Memory B cell (primary cell): ENCODE measurements at places on chromosomes 12 and 14.

DNA sequence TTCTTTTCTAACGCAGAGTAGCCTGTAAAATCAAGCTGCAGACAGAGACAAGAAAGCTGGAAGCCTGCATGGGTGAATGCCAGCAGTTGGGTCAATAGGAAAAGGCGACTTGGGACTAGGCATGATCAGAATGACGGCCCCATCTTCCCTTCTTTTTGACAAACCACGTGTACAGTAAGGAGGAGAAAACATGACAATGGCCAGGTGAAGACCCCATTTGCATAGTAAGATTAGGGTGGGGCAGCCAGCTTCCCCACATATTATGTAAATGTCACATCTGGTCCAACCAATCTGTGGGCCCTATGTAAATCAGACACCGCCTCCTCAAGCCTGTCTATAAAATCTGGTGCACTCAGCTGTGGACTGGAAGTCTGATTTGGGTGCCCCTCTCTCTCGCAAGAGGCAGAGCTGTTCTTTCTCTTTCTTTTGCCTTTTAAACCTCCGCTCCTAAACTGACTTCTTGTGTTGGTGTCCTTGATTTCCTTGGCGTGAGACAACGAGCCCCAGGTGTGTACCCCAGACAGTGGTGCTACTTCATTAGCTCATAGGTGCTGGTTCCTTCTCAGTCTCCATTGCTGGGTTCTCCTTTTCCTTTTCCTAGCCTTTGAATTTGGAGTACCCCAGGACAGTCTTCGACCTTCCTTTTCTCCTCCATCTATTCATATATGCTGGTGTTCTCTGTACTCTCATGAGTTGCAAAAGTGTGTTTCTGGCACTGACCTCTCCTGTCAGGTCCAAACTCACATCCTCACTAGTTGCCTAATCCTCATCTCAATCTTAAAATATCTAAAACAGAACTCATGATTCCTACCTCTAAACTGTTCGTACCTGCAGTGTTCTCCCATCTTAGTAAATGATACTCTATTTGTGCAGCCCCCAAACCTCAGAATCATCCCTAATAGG lies 9.4 kb upstream of the DHRS7 start:
- no peak for DNase-seq

DNA sequence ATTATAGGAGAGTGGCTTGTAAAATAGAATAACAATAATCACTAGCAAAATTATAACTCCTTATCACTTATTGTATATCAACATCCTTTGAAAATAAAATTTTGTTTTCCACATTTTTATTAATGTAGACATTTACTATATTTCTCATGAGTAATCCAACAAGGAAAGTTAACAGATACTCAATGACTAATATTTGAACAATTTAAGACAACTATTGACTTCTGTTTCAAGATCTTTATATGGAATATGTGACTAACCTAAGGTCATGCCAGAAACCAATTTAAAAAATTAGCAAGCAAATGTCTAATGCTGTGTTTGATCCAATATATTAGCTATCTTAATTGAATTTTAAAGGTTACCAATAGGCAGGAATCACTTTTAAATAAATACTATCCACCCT lies 638.5 kb upstream of the FLRT2 start:
- DNase-seq, result no peak

DNA sequence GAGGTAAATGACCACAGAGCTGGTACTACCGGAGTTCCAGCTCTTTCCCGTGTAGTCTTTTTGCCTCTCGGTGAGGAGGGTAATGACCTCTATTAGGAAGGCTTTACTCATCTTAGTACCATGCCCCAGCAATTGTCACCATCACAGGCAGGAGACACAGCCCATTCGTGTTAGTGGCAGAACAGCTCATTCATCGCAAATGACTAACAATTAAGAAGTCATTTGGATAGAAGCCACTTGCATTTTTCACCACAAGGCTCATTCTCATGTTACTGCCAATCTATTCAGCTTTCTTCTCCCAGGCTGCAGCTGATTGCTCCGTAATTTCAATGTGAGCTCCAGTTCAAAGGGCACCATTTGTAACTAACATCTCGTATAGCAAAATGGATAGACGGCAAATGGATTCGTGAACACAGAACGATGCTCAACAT lies 718.8 kb upstream of the TMEM132C start:
- no peak for DNase-seq

DNA sequence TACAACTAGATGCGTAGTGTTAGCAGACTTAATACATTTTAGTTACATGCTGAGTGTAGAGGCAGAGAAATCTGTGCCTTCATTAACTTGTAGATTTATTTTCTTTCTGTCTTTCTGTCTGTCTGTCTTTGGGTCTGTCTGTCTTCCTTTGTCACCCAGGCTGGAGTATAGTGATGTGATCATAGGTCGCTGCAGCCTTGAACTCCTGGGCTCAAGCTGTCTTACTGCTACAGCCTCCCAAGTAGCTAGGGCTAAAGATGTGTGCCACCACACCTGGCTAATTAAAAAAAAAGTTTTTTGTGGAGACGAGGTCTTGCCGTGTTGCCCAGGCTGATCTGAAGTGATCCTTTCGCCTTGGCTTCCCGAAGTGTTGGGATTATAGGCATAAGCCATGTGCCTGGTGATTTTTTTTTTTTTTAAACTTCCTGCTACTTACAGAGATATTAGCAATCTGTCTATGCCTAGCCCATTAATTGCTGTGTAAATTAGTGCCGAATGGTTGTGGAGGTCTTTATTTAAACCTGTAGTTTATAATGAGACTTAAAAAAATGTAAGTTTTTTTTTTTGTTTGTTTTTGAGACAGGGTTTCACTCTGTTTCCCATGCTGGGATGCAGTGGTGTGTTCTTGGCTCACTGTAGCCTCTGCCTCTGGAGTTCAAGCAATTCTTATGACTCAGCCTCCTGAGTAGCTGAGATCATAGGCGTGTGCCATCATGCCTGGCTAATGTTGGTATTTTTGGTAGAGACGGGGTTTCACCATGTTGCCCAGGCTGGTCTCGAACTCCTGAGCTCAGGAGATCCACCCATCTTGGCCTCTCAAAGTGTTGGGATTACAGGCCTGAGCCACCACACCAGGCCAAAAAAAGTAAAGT lies 22.8 kb downstream of the ERC1 start:
- no peak for DNase-seq
